ENCODE measurements at places on chromosomes 13 and 19.

DNA sequence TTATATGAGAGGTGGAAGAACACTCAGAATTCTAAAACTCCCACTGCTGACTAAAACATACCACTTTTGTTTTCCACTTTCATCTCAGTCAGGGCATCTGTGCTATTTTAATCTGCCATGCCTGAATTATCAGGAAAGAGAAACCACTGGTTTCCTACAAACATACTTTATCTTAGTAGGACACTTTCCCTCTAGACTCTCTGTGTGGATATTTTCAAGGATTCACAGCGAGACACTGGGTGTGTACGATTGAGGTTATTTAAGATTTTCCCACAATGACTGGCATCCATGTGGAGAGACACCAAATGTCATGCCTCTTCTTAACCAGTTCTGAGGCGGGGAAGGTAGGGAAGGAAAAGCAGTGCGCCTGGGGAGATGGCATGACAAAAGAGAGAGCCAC, 212.2 kb downstream of the ENOX1 start:
- DNase-seq, result no peak

DNA sequence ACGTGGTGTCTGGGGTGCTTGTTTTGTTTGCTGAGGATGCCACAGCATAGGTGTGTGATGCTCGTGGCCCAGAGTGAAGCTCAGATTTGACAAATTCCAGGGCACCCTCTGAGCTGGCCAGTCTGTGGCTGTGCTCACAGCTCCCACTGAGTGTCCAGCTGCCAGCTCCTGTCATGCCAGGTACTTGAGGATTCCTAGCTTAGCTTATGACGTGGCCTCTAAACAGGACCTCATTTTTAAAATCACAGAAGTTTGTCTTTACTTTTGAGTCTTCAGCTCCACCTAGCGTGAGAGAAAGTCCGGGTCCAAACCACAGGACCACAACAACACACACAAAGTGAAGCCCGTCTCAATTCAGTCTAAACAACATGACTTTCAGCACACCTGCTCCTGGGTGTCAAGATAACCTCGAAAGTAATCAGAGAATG, 117.3 kb downstream of the RAB20 start:
- DNase-seq, result no peak

DNA sequence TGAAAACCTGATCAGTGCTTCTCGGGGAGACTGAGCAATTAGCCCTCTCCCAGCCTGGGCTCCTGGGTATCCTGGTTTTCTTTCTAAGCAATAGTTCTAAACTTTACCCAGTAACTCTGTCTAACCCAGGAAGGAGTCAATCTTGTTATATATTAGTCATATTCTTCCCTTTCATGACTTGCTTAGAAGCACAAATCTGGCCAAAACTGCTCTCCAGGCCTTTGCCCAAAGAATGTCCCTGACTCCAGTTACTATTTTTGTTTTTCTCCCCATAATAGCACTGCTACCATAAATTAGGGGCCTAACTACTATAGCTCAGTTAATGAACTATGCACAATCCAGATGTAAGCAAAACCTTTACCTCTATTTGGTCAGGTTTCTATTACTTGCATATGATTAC, 355.8 kb upstream of the HTR2A start:
- DNase-seq, result no peak

GRCh38 chr19:48158210-48158790, 11.8 kb downstream of the LIG1 start:
- DNase-seq, result no peak

GRCh38 chr13:97976610-97977521, 23.4 kb downstream of the IPO5 start:
- peak; percentile 3 for DNase-seq

GRCh38 chr13:50561739-50562138, 281.8 kb downstream of the DLEU7 start:
- DNase-seq, result no peak

GRCh38 chr19:3387645-3388589, 21.5 kb downstream of the NFIC start:
- peak; percentile 90 for DNase-seq

- DNase-seq, result no peak
Measured at GRCh38 chr13:42373048-42373812, 101.3 kb downstream of the AKAP11 start.

GRCh38 chr13:37682496-37682895, 83.9 kb upstream of the POSTN start:
- DNase-seq, result no peak

- no peak for DNase-seq
Measured at GRCh38 chr19:3982701-3983541, 2.3 kb downstream of the EEF2 start.

DNA sequence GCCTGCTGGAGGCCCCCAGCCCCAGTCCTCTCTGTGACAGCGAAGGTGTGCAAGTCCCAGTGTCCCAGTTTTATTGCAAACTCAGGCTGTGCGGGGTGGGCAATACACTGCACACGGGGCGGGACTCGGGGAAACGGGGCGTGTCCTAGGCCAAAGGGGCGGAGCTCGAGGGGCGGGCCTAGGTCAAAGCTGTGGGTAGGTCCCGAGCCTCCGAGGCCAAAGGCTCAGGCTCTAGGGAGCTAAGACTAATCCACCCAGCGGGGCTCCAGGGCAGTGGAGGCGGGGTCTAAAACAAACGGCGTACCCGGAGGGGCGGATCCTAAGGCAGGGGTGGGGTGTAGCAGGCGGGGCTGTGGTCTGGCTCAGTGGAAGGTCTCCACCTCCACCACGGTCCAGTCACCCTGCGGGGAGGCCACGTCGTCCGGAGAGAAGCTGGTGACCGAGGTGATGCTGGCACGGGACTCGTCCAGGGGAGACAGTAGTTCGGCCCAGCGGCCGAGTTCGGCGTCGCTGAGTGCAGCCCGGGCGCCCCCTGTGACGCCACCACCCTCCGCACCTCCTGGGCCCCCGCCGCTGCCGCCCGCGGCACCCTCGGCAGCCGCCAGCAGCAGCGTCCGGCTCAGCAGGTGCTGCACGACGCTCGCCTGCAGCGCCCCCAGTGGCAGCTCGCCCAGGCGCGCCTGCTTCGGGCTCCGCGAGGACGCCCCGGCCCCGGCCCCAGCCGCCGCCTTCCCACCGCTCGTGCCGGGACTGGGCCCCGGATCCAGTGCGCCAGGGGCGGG, 5.3 kb downstream of the PRR36 start:
- peak; percentile 45 for DNase-seq

DNA sequence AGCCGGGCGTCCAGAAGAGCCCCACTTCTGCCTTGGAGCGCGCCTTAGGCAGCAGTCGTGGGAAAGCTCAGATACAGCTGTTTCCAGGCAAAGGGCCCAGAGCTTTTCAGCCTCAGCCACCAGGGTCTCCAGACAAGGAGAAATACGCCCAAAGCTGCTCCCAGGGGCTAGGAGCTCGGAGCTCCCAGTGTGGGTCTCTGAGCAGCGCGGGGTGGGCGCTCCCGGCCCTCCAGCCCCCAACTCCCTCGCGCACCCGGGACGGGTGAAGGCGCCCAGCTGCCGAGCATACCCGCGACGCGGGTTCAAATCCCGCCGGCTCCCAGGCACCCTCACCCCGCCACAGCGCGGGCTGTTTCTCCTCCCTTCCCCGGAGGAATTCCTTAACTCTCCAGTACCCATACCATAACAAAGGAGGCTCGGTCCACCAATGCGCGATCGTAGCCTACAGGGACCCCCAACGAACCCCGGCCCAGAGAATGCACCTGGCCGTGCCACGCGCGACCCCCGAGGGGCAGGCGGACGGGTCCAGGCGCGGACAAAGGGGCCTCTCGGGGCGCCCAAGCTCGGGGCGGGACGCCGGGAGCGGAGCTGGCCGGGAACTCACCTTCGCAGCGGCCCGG, 507 bp downstream of the COL4A1 start:
- DNase-seq, result no peak

- peak; percentile 1 for DNase-seq
Measured at GRCh38 chr13:50261130-50261901, 246.1 kb downstream of the KCNRG start.

DNA sequence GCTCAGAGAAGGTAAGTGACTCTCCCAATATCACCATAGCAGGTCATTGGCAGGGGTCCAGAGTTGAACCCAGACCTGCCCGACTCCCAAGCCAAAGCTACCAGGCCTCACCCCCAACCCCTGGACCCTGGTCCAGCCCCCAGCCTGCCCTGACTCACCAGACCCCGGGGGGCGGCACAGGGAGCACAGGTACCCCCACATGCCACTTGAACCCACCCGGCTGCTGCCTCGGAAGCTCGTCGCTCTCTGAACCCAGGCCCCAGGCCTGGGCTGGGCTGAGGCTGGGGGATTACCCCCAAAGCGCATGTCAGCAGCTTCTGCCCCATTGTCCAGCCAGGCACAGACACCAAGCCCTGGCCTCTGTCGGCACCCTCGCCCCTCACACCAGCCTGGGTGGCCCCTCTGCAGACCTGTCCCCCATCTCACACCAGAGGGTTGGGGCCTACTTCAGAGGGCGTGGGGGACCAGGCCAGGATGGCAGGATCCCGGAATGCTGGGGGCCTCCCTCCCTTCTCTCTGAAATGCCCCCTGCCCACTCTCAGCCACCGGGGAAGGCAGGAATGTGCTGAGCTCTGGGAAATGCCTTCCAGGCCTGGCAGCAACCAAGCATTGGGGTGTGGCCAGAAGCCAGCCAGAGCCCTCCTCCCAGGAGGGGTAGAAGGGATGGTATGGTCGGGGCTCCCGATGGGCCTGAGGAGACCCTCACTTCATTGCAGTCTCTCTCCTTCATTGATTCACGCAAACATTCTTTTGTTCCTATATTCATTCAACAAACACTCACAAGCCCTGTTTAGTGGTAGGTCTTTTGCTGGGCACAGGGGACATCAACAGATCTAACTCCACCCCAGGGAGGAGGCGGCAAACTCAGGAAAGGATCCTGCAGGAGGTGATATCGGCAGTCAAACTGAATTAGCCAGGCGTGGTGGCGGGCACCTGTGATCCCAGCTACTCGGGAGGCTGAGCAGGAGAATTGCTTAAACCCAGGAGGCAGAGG, 1.7 kb upstream of the PRX start:
- DNase-seq, result no peak

GRCh38 chr13:31276421-31276820, 76.6 kb downstream of the B3GLCT start:
- DNase-seq, result no peak

DNA sequence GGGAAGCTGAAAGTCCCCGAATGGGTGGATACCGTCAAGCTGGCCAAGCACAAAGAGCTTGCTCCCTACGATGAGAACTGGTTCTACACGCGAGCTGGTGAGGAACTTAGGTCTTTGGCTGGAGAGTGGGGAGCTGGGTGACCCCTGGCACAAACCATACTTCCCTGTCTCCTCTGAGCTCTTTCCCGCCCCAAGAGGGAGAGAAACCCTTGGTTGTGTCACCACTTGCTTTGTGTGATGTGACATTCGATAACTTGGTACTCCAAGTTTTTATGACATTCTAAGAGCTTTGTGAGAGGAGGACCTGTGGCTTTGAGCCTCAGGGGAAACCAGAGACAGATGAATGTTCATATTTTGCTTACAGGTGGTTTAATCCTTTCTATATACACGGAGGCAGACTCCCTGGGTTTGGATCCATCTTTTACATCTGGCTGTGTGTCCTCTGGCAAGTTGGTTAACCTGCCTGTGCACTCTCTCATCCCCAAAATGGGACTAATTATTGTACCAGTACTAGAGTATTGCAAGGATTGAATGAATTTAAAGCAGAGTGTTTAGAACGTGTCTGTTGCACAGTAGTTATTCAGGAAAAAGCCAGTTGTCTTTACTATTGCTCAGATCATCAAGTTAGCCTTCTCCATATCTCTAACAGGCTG, 1.2 kb downstream of the RPS19 start:
- no peak for DNase-seq

GRCh38 chr19:15780610-15781418, 6.6 kb upstream of the OR10H5 start:
- no peak for DNase-seq

GRCh38 chr19:41641879-41642485, 15.1 kb upstream of the CEACAM4 start:
- peak; percentile 58 for DNase-seq

- no peak for DNase-seq
Measured at GRCh38 chr13:31801088-31801487, 61.8 kb downstream of the RXFP2 start.

GRCh38 chr13:107864543-107865317, 350.6 kb downstream of the LIG4 start:
- DNase-seq, result peak; percentile 78

GRCh38 chr13:62033934-62034333, 618.3 kb upstream of the PCDH20 start:
- no peak for DNase-seq

DNA sequence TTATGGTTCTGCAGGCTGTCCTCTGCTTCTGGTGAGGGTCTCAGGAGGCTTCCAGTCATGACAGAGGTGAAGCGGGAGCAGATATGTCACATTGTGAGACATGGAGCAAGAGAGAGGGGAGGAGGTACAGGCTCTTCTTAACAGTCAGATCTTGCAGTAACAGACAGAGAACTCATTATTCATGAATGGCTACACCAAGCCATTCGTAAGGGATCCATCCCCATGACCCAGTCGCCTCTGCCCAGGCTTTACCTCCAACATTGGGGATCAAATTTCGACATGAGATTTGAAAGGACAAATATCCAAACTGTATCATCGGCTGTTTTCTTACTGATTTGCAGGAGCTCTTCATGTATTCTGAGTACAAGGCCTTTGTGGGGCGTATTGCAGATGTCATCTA, 21.7 kb downstream of the ZNF507 start:
- DNase-seq, result no peak

GRCh38 chr19:16386619-16387240, 62.1 kb downstream of the KLF2 start:
- DNase-seq, result peak; percentile 13

DNA sequence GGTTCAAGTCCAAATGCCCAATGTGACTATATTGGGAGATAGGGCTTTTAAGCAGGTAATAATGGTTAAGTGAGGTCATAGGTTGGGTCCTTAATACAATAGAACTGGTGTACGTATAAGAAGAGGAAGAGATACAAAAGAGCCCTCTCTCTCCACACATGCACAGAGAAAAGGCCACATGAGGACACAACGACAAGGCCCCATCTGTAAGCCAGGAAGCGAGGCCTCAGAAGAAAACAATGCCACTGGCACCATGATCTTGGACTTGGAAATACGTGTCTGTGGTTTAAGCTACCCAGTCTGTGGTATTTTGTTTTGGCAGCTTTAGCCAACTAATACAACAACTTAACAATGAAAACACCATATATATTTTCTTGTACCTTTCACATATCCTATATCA, 23.4 kb upstream of the RFC3 start:
- DNase-seq, result no peak

- no peak for DNase-seq
Measured at GRCh38 chr13:40181203-40181845, 485.1 kb downstream of the FOXO1 start.

DNA sequence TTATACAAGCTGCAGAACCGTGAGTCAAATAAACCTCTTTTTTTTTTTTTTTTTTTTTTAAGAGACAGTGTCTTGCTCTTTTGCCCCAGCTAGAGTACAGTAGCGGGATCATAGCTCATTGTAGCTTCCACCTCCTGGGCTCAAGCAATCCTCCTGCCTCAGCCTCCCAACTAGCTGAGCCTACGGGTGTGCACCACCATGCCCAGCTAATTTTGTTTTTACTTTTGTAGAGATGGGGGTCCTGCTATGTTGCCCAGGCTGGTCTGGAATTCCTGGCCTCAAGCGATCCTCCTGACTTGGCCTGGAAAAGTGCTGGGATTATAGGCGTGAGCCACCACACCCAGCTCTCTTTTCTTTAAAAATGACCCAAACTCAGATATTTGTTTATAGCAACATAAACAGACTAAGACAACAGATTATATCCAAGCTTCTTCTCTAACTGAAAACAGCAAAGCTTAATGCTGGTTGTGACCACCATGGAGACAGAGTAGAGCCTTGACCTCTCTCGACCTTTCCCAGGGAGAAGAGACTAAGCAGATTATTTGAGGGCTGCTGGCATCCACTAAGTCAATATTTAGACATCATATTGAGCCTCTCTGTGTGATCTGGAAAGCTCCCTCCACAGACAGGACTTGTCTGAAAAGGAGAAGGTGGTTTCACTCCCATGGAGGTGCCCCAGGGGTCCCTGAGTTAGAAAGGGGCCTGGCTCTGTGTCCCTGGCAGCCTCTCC, 150.0 kb downstream of the KCTD15 start:
- no peak for DNase-seq
